ENCODE measurements at places on chromosomes 2 and 18.

DNA sequence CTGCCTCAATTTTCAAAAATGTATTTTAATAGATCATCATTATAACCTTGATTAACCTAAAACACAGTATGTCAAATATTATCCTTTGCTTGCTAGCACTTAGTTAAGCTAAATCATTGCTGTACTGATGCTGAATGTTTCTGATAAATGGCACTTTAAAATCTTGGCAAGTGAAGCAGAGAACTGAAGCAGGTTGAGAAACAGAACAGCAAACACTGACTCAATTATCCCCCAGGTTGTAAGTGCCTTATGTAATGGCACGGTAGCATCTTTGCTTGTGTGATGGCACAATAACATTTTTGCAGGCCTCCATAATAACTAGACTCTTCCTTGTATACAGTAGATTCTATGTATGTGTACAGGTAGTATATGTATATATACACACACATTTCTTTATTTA is 33.8 kb downstream of the ARHGAP15 start:
- no peak overlapping the region for H3K27ac ChIP-seq
- no peaks in the 10 kb centered on the region for H3K36me3 ChIP-seq
- H3K27me3 ChIP-seq, result no peaks in the 10 kb centered on the region
- no peak for DNase-seq
- no peak overlapping the region for H3K4me3 ChIP-seq

- no peaks in the 10 kb centered on the region for H3K4me1 ChIP-seq
- H3K36me3 ChIP-seq, result no peaks in the 10 kb centered on the region
- no peak for DNase-seq
- H3K27me3 ChIP-seq, result no peaks in the 10 kb centered on the region
- H3K4me3 ChIP-seq, result no peak overlapping the region
These were observed 34.3 kb downstream of the MSH2 start for GRCh38 chr2:47437287-47437686.

DNA sequence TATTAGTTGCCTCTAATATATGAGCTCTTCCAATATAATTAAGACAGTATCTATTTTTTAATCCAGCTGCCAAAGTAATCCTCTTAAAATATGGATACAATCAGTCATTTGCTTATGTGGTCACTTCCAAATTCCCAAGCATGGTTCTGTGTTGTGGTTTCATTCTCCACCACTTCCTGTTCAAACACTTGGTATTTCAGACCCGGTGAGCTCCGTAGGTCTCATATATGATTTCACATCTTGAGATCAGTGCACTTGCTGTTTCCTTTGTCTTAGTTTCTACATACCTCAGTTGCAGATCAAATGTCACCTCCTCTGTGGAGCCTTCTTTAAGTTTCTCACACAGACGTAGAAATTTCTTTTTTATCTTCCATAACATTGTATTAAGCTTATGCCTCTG is 254.2 kb downstream of the KCNS3 start:
- DNase-seq, result no peak
- no peaks in the 10 kb centered on the region for H3K27me3 ChIP-seq
- H3K36me3 ChIP-seq, result no peaks in the 10 kb centered on the region
- H3K27ac ChIP-seq, result no peak overlapping the region
- no peaks in the 10 kb centered on the region for H3K4me1 ChIP-seq
- H3K4me3 ChIP-seq, result no peak overlapping the region

DNA sequence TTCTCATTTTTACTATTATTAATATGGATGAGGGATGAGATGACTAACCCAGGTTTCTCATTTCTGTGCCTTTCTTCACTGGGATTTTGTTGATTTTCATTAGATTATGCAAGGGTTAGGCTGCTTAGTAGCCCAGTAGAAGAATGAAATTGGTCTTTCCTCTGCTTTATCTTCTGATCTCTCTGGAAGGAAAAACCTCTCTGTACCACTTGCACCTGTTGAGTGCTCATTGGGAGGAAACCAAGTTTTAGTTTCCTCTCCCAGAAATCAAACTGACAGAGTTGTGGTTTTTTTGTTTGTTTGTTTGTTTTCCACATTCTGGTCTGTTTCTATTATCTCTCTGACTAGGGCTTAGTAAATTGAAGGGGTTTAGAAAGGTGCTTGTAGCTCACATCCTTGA is 60.8 kb downstream of the KIAA1328 start:
- H3K4me3 ChIP-seq, result no peak overlapping the region
- H3K27ac ChIP-seq, result no peak overlapping the region
- DNase-seq, result no peak
- H3K36me3 ChIP-seq, result no peaks in the 10 kb centered on the region

DNA sequence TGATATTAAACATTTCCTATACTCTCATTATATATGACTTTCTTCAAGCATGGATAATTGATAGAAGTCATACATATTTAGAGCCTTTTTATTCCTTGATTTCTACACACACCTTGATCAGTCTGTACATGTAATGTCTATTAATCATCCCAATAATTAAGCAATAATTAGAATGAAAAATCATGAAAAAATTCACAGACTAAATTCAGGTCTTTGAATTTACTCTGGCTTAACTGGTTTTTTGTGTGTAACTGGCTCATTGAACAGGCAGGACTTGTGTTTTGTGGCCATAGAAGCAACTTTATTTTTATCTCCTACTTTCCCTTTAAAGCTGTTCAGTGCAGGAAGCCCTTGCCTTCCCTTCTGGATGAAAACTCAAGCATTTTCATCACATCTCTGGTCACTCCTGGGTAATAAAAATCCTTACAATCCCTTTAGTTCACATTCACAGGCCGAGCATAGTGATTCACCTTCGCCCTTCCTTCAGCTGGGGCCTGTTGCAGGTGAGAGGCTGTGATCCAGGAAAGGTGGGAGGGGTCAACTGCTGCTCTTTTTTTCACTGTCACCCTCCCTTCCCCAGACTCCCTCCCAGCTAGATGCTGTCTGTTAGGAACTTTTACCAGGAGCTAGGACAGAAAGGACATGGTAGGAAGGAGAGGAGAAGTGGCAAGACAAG is 58.0 kb upstream of the ITSN2 start:
- H3K27ac ChIP-seq, result no peak overlapping the region
- H3K4me3 ChIP-seq, result no peak overlapping the region
- no peaks in the 10 kb centered on the region for H3K4me1 ChIP-seq
- H3K36me3 ChIP-seq, result no peaks in the 10 kb centered on the region
- H3K27me3 ChIP-seq, result no peaks in the 10 kb centered on the region
- no peak for DNase-seq

GRCh38 chr2:26251893-26252292 is 7.2 kb downstream of the HADHB start:
- DNase-seq, result no peak
- no peaks in the 10 kb centered on the region for H3K4me1 ChIP-seq
- no peak overlapping the region for H3K4me3 ChIP-seq
- H3K36me3 ChIP-seq, result no peaks in the 10 kb centered on the region
- H3K27me3 ChIP-seq, result no peaks in the 10 kb centered on the region
